Aorta (tissue), 5 donors: ENCODE measurements at places on chromosomes 5 and 9.

DNA sequence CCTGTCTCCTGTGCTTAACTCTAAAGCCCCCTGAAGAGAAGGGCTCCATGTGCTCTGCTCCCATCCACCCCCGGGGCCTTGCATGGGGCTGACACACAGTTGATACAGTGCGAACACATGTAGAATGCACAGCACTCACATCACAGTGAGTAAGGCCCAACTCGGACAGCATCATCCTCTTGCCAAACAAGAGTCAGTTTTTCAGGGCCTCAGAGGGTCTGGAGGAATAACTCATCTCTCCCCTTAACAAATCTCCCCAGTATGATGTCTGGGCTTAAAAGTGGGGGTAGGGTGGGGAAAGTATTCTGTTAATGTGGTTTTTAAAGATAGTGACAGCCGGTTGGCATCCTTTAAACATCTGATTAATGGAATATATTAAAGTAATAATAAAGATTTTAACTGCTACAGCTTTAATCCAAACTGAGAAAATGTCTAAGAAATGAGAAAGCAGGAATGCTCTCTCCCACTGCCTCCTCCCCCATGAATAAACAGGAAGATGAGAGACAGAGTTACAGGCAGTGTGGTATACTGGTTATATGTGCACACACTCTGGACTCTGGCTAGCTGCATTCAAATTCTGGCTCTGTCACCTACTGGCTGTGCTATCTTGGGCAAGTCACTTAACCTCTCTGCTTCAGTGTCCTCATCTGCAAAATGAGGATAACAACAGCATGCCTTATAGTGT lies 22.5 kb downstream of the APBA1 start:
- no peak for DNase-seq

DNA sequence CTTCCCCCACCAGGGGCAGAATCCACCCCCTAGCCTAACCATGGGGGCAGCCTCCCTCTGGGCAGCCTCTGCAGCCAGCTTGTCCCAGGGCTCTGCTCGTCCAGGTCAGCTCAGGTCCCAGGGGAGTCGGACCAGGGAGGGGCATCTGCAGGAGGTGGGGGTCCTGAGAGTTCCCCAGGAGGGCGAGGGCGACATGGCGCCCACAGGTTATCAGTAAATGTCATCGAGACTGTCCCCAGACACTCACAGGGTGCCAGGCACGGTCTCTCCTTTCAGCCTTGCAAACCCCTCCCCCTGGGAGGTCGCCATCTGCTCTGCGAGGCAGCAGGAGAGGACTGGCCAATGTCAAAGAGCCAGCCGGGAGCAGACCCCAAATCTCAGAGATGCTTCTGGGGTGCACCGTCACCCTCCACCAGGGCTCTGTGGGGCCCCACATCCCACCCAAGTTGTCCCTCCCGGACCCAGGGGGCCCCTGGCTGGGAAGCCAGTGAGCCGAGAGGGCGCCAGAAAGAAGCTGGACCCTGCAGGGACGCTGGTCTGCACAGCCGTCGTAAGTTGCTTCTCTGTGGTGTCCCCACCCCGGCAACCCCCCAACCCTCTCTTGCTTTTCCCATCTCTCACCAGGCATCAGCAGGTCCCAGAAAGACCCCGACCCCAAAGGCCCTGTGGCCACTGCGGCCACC lies 69.3 kb downstream of the NTNG2 start:
- no peak for DNase-seq

DNA sequence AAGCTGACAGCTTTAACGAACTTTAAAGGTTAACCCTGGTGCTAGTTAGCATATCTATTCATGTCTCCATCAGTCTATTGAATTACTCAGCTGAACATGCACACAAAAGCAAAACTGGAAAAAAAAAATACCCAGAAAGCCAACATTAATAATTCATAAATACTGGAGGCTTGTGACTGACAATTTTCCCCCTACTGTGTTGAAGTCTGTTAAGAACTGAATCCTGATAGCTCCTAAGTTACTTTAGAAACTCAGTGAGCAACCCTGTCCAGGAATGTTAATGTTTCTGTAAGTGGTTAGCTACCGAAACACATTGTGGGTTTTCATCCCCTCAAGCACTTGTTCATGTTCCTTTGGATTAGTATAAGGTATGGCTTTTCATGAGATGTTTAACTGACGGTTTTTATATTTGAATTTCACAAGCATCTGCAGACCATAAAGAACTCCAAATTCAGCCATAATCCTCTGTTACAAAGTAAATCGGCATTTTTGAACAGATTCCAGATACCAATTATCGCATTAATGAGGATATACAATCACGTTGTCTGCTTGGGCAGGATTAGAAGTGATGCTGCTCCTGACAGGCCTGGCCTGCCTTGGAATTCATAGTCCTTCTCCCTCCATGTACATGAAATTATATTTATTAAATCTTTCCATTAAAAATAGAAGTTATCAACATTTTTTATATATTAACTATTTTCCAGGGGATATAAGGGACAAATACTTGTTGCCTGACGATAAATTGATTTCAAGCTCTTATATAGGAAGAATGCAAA lies 331.2 kb downstream of the TLE4 start:
- no peak for DNase-seq

- no peak for DNase-seq
Observed at GRCh38 chr5:94470802-94471201, 147.6 kb downstream of the KIAA0825 start.
